ENCODE measurements at places on chromosomes 13 and 19.

- DNase-seq: no peak
Observed at GRCh38 chr19:48329167-48329891, 4.0 kb downstream of the EMP3 start.

DNA sequence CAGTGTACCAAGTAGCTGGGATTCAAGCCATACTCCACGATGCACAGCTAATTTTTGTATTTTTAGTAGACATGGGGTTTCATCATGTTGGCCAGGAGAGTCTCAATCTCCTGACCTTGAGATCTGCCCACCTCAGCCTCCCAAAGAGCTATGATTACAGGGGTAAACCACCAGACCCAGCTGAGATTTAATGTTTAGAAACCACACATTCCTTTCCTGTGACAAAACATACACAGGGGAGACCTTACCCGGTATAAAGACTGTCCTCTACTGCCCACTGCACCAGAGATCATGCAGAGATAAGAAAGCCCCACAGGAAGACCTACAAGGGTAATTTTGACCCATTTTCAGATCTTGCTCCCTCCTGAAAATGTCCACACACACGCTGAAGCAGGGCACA, 22.8 kb upstream of the ZNF83 start:
- DNase-seq: no peak

- DNase-seq: no peak
Observed at GRCh38 chr13:107730813-107731212, 484.5 kb downstream of the LIG4 start.

- no peak for DNase-seq
Observed at GRCh38 chr19:33226550-33227241, 1.0 kb upstream of the SLC7A10 start.

GRCh38 chr13:73596382-73596781, 537.6 kb downstream of the KLF5 start:
- no peak for DNase-seq

All from NCI-H446 (cell line).